Activated T-cell treated with anti-CD3 and anti-CD28 coated beads for 4 hours (primary cell): ENCODE measurements at places on chromosomes 13 and 19.

DNA sequence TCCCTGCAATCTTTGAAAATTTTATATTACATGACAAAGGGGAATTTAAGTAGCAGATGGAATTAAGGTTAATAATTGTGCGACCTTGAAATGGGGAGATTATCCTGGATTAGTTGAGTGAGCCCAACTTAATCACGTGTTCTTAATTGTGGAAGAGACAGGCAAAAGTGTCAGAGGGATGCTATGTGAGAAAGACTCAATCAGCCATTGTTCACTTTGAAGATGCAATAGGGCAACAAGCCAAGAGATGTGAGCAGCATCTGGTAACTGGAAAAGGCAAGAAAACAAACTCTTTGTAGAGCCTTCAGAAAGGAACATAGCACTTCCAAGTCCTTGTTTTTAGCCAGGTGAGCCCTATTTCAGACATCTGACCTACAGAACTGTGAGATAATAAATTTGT, 247.7 kb downstream of the SLITRK1 start:
- DNase-seq: no peak

DNA sequence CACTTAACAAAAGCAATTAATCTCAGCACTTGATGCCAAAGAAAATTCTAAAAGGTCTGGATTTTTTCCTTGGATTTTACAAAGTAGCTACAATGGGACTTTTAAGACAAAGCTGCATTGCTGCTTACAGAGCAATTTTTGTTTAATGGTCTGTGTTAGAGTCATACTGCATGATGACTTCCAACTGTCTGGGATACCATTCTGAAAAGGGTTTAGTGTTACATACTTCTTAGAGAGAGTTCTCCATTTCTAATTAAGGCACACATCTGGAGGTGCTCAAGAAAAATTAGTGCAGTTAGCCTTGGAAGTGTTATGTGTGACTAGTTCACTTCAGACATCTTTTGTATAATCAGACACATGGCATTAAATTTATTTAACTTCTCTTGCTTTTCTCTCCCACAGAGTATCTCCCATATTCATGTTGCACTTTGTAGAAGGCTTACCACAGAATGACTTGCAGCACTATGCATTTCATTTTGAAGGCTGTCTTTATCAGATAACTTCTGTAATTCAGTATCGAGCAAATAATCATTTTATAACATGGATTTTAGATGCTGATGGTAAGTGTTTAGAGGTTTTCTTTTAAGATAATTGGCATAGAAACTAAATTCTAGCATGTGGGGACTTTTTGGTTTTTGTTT, 35.1 kb downstream of the USPL1 start:
- DNase-seq: no peak

DNA sequence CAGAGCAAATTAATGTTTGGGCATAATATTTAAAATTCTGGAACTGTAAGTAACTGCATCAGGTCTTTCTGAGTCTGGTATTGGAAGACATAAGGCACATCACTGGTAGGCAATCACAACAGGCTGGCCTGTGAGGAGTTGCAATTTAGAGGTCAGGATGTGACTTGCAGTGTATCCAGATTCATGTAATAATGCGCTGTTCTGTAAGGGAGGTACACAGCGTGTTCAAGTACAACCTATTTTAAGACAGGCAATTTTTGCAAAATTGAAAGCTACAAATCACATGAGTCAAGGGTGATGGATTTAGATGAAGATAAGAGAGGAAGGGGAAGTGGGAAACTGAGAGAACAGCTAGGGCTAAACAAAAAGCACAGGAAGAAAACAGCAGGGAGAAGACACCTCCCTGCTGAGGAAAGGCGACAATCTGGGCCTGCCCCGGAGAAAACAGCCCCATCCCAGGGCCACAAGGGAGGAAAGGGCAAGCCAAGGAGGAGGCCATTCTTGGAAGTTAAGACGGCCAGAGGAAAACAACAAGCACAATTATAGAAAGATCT, 138.1 kb downstream of the LACC1 start:
- DNase-seq: no peak

GRCh38 chr19:2992958-2993357, 15.6 kb downstream of the TLE6 start:
- DNase-seq: no peak

GRCh38 chr19:13537454-13537853, 31.2 kb upstream of the CACNA1A start:
- no peak for DNase-seq

- no peak for DNase-seq
Observed at GRCh38 chr13:66574606-66575005, 655.5 kb downstream of the PCDH9 start.

DNA sequence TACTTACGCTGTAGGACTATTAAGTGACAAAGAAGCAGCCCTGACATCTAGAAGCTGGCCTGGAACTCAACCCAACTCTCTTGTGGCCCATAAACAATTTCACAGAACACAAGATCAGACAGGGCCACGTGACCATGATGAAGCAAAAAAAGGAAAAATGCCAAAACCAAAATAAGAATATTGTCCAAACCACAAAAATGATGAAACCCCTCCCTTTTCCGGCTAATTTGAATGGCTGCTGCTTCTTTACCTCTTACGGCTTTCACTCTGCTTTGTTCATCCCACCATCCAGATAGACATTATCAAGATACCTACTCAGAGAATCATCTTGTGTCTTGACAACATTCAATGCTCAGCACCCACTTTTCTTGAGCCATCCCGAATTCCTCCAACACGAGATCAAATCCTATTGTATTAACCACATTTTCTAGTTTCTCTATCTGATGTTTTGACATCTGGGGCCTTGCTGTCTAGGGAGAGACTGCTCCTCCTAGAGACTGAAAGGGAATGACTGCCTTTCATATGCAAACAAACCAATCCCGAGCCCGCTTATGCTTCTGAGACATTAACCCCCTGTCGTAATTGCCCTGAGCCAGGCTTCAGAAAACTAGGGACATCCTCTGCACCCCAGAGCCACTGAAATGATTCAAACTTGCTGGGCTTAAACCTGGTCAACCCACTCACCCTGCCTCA, 186.3 kb downstream of the TDRD3 start:
- DNase-seq: no peak

DNA sequence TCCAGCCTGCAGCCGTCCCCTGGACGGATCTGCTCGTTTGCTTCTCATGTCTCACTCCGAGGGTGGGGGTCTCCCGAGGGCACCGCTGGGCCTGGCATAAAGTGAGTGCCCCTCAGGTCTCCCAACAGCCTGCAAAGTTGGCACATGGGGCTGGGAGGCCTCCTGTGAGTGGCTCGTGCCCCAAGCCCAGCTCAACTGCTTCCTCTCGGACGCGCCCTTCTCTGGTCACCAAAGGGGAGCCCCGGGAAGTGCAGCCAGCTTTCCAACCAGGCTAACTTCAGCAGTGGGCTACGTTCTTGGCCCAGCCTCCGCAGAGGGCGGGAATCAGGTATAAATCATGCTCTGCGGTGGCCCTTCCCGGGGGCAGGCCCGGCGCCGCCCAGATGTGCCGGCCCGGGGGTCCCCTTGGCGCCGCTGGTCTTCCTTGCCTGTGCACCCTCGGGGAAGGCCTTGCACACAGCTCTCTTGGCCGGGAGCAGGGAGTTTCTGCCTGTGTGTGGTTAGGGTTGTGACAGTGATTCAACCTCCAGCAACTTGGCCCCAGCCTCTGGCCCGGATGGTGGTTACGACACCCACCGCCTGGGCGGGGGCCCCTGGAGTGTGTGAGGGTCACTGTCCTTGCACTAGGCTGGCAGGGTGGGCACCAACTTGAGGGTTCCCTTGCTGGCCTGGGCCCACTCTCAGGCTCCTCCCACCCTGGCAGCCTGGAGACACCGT, 20.7 kb downstream of the CEBPG start:
- DNase-seq: no peak

DNA sequence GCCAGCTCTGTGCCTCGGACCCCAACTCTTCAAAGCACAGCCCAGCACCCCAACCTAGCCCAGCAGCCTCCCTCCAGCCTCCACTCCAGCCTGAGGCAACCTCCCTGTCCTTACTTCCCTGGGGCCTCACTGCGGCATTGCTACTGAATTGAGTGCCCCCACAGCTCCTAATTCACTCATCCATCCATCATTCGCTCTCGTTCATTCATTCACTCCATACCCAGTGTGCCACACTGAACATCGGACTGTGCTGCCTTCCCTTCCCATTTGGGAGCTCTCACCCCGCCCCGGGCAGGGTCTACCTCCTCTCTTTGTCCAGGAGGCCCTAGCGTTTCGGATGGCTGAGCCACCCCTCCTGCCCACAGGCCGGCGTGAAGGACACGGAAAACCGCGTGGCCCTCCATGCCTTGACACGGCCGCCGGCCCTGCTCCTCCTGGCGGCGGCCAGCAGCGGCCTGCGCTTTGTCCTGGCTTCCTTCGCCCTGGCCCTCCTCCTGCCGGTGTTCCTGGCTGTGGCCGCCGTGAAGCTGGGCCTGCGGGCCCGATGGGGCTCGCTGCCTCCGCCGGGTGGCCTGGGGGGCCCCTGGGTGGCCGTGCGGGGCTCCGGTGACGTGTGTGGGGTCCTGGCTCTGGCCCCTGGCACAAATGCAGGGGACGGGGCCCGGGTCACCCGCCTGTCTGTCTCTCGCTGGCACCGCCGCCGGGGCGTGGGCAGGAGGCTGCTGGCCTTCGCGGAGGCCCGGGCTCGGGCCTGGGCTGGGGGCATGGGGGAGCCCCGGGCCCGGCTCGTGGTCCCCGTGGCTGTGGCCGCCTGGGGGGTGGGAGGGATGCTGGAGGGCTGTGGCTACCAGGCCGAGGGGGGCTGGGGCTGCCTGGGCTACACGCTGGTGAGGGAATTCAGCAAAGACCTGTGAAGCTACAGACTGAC, 1.3 kb downstream of the NAT14 start:
- no peak for DNase-seq

- no peak for DNase-seq
Observed at GRCh38 chr19:42161616-42162263, 29.5 kb upstream of the POU2F2 start.

DNA sequence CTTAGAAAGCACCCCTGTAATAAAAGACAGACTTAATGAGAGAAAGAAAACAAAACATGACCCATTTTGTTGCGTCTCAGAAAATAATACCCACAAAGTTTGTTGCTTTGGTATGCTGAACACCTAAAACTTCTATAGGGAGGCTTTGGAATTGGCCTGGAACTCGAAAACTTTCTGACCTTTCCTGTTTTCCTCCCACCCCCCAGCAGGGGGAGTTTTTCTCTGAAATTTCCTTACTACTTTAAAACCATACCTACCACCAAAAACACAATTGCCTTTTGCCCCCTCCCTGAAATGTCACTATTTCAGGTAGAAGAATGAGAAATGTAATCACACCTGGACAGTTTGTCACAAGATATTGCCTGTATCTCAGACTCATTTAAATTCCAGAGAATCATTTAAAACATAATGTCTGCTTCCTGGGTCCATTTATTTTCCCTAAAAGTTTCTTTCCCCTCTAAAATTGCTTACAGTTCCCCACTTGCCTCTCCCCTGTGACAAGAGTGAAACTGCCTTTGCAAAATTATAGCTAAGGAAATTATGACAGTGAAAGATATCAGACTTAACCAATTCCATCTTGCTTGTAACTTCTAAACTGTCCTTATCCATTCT, 2700.2 kb downstream of the PCDH9 start:
- no peak for DNase-seq

DNA sequence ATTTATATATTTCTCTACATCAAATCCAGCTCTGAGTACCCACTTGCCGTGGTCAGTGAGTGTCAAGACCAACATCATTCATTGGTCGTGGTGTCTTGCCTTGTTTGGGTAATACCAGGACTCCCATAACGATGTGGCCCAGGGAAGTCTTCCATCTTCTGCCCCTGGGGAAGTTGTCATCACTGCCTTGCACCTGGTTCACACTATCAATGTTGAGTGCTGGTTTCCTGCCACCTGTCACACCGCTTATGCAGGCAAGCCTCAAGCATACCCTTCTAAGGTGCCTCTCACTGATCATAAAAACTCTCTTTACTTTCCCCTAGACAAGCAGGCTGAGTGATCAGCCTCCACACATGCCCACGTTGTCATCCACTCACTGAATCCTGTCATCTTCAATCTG, 382.4 kb downstream of the KCTD12 start:
- DNase-seq: no peak
